ENCODE measurements at places on chromosomes 16 and 17.

DNA sequence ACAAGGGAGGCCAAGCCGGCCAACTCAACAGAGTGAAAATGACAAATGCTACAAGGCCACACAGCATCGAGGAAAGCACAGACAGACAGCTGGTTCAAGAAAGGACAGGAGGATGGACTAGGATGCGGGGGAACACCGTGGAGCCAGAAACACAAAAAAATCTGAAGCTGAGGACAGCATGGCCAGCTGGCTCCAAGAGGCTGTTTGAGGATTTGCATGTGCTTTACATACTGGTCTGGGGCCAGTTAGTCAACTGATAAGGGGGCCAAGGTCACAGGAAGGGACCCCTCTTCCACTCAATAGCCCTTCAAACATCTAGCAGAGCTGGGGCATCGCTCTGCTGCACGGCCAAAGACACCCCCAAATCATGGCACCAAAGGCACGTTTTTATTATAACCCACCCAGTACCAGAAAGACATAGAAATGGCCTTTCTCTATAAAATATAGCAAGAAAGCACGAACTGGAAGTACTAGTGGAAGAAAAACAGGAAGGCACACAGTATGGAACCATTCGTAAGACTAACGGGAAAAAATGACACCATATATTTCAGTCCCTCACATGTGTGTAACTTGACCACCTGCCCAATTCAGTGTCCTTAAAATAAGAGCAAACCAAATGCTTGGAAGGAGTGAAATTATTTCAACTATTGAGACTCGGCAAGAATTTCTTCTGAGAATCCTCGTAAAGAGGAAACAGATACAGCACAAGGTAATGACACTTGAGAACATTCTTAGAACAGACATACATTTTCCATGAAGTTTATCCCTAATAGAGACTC, 7.8 kb upstream of the SRL start:
- DNase-seq, result no peak

DNA sequence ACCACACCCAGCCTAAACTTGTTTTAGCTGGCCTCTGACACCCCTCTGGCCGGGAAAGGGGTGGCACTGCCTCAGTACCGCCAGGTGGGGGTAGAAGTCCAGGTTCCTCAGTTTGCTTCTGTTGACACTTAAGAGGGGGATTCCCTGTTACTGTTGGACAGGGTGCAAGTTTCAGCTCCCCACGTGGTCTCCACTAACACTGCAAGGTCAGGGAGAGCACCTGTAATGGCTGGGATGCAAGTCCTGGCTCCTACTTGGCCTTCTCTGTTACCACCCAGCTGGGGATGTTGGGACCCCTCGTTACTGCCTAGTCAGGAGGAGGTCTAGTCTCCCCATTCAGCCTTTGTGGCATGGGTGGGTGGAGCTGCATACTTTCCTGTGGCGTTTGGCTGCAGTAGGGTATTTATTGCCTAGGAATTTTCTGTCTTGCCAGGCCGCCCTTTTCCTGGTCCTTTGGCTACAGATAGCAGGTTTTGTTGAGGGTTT, 10.6 kb upstream of the MFAP4 start:
- no peak for DNase-seq

- no peak for DNase-seq
Measured at GRCh38 chr17:4329838-4330237, 36.6 kb downstream of the UBE2G1 start.

- DNase-seq, result no peak
Measured at GRCh38 chr17:54982399-54982798, 13.8 kb downstream of the STXBP4 start.

DNA sequence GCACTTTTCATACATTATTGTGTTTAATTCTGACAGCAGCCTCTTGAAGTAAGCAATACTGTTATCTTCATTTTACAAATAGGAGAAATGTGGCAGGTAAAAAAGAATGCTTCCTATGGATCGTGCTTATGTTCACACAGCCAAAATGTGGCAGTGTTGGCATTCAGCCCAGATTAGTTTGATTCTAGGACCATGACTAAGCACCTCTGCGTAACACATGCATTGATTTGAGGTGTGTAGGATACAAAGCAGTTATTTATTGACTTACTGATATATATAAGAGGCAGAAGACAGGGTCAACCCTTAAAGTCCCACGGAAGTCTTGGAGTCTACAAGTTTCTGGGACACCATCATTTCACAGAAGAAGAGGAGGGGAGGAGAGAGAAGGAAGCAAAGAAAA, 1144.4 kb upstream of the GOT2 start:
- no peak for DNase-seq

DNA sequence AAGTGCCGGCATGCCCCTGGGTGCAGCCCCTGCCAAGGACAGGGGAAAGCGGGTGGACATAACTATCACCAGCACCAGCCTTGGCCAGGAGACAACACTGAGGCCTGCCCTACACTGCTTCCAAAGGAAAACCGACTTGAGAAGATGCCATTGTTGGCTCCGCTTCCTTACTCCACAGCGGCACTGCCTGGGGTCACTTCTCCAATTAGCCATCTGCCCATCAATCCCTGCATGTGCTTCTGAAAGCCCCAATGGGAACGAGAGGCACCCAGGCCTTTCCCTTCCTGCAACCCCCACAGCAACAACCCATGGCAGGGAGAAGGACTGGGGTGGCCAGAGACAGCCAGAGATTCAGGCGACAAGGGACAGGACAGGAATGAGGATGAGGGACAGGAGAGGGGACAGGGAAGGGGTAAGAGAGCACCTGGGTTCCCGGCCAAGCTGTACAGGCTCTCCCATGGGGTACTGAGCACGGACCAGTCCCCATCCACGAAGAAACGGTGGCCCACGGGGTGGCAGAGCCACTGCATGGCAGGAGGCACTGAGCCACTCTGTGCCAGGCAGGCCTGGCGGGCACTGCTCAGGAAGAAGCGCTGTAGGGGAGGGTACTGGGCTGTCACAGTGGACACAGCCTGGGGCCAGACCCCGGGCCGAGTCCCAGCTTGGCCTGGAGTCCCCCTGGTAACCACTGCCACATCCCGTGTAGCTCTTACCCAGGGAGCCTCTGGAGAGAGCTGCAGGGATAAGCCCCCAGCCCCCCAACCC, 21.2 kb downstream of the SREBF1 start:
- DNase-seq, result no peak

GRCh38 chr16:88007321-88007731, 56.1 kb downstream of the BANP start:
- no peak for DNase-seq

- no peak for DNase-seq
Measured at GRCh38 chr16:10999300-10999699, 54.9 kb downstream of the CLEC16A start.
